A172 (cell line): ENCODE measurements at places on chromosomes 5 and 9.

DNA sequence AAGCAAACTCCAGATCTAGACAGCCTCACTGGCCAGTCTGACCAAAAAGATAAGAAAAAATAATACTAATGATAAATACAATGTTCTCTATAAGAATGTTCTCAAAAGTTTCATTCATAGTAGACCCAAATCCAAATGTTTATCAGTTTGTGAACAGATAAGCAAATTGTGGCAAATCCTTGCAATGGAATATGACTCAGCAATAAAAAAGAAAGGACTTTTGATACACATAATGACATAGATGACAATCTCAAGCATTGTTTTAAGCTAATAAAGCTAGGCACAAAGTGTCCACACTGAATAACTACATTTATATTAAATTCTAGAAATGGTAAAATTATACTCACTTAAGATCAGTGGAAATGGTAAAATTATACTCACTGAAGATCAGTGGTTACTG lies 195.4 kb upstream of the TYRP1 start:
- no peak for DNase-seq

GRCh38 chr5:151493665-151494064 lies 46.3 kb downstream of the SLC36A1 start:
- no peak for DNase-seq

GRCh38 chr5:170221327-170221741 lies 11.5 kb upstream of the C5orf58 start:
- no peak for DNase-seq

DNA sequence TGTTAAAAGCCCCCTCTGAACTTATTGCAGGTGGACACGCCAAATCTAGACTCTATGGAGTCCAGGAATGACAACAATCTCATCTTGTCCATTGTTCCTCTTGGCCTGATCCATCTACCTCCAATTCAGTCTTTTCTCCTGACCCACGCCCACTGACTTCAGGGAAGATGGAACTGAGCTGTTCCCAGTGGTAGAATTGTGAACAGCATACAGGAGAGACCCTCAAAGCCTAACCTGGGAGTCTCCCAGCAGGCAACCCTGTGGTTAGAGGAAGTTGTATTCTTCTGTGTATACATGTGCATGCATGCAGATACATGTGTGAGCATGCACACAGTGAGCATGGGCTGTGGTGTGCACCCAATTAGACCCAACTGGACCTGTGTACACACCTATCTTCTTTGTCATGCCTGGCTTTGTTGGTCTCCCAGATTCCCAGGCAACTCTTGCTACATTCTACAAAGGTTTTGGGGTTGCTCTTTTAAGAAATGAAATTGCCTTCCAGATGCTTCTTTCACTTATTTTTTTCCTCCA lies 286.0 kb downstream of the ZSWIM6 start:
- no peak for DNase-seq

DNA sequence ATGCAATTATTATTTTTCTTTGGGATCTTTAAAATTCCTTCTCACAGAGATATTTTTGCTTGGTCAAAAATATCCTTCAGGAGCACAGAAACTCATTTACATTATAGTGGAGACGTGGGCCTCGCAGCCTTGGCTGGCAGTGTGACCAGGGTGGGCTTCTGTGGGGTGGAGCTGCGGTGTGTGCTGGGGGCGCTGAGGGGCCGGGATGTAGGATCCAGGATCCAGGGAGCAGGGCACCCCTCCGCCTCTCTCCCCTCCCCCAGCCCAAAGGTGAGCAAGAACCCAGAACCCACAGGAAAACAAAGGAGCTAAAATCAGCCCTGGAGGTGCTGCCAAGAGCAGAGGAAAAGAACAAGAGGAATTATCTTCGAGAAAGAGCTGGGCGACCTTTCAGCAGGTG lies 79.1 kb upstream of the OLFM1 start:
- DNase-seq, result no peak

DNA sequence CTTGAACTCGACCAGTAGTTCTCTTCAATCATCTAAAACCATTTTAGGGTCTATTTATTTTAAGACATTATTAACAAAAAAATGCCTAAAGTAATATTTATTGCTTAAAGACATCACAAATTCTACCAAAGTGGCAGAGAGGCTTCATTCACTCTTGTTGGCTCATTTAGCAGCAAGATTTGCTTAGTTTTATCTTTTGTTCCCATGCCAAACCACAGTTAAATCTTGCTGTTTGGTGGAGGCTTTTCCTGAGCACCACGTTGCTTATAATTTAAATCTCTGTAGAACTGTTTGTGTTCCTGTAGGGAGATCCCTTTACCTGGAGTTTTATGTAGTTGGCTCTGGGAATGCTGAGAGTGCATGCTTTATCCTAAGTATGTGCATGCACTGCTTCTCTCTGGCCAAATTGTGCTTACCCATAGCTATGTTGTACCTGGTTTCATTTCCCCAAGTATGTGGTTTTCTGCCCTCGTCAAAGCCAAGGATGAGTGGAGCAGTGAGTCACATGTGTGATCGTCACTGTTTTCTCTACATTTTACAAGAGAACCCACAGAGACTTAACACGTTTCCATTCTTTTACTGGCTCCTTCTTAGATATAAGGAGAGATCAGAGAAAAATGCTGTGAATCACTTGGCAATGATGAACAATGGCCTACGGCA lies 42.1 kb upstream of the MAST4 start:
- DNase-seq, result peak; percentile 51
